Peyer's patch (tissue), 4 donors: ENCODE measurements at places on chromosomes 13 and 19. TPM values are rescaled to one million over a fixed set of nuclear protein-coding genes. Genes with fewer than 3 reads are reported as not detected.

DNA sequence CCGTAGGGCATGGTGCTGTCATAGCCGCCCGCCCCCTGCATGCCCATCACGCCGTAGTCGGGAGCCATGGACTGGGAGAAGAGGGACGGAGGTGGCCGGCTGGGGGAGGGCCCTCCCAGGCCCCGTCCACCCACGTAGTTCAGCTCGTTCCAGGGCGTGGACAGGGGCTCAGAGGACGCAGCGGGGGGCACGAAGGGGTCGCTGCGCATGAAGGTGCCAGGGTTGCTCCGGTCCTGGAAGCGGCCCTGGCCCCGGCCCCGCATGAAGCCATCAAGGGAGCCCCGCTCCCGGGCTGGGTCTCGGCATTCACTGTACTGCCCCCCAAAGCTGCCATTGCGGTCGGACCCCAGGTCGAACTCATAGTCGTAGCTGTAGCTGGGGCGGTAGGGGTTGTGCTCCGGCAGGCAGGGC, 6.7 kb downstream of the AKAP8 start:
- no peak overlapping the region for H3K27ac ChIP-seq
- H3K27me3 ChIP-seq, result no peaks in the 10 kb centered on the region
- no peak overlapping the region for H3K4me3 ChIP-seq

OR10H2 gene
- total RNA-seq, result not detected

DNA sequence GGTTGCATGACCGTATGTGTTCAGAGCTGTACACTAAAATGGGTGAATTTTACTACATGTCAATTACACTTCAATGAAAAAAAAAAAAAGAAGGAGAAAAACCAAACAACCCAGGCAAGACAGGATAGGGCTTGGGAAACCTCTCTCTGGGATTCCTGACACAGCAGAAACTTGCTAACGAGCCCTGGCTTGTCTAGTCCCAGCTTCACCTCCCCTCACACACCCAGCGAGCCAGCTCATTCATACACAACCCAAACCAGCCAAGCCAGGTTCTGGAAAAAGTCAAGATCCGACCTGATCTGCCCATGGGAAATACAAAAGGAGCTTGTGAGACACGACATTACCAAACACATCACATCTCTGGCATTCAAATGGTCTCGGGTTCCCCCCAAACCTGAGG, 3.7 kb upstream of the TECR start:
- H3K27me3 ChIP-seq, result no peaks in the 10 kb centered on the region
- DNase-seq, result no peak
- no peak overlapping the region for H3K27ac ChIP-seq
- peaks cover 7% of the 10 kb centered on the region for H3K4me1 ChIP-seq
- no peaks in the 10 kb centered on the region for H3K36me3 ChIP-seq
- no peak overlapping the region for H3K4me3 ChIP-seq

GRCh38 chr13:58999851-59000250, 1163.9 kb downstream of the DIAPH3 start:
- H3K27me3 ChIP-seq, result no peaks in the 10 kb centered on the region
- no peak overlapping the region for H3K27ac ChIP-seq
- H3K36me3 ChIP-seq, result no peaks in the 10 kb centered on the region
- no peaks in the 10 kb centered on the region for H3K4me1 ChIP-seq

DNA sequence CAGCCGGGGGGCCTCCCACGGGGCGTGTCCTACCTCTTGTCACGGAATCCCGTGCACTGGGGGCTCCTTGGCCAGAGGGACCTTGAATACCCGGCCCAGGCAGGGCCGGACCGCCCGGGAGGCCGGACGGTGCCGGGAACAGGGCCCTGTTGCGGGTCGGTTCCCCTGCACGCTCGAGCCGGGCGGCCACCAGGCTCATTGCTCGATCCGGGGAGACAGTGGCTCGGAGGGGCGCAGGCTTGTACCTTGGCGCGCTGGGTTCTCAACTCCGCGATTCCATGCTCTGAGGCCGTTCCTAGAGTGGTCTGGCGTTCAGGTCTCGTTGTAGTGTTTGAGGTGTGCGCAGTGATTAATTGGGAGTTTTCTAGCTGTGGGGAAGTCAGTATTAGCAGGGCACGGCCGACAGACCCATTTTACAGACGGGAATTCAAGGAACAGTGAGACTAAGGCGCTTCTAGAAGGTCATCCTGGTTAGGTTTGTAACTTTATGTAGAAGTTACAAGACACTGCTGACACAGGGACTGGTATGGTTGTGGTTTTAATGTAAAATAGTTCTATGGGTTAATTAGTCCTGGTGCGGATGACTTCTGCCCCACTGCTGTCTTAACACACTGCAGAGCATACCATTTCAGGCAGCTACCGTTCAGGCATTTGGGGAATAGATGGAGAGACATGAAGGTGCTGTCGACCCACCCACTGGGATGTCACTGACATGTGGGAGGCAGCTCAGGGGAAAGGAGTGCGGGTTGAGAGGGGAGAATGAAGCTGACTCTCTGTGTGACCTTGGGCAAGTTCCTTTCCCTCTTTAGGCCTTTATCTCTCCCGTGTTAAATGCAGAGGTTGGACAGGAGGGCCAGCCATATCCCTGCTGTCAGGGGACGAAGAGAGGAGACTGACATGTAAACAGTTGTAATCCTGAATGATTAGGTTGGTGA, 592 bp downstream of the CLPTM1 start:
- DNase-seq, result no peak
- H3K27ac ChIP-seq, result peak overlapping the region; percentile 92
- peaks cover 12% of the 10 kb centered on the region for H3K4me1 ChIP-seq
- H3K4me3 ChIP-seq, result peak overlapping the region; percentile 99

NKG7 gene
- total RNA-seq, result 1.2 TPM

KASH5 gene
- total RNA-seq, result not detected

GRCh38 chr13:74633734-74634133, 499.5 kb upstream of the KLF12 start:
- no peak for DNase-seq
- H3K36me3 ChIP-seq, result no peaks in the 10 kb centered on the region
- H3K27ac ChIP-seq, result no peak overlapping the region

- H3K27ac ChIP-seq, result no peak overlapping the region
- H3K27me3 ChIP-seq, result no peaks in the 10 kb centered on the region
- H3K4me3 ChIP-seq, result no peak overlapping the region
- no peak for DNase-seq
Measured at GRCh38 chr13:55788548-55788947, 1352.2 kb upstream of the PRR20A start.

GRCh38 chr19:51687791-51688670, 5.1 kb upstream of the SPACA6 start:
- peak overlapping the region; percentile 59 for H3K4me3 ChIP-seq
- H3K4me1 ChIP-seq, result no peaks in the 10 kb centered on the region

MBD3L5 gene
- not detected for total RNA-seq

GRCh38 chr19:46000491-46001246, 5.4 kb downstream of the CCDC61 start:
- peak overlapping the region; percentile 20 for H3K4me3 ChIP-seq
- H3K27me3 ChIP-seq, result no peaks in the 10 kb centered on the region
- peaks cover 17% of the 10 kb centered on the region for H3K4me1 ChIP-seq
- DNase-seq, result peak; percentile 74
- no peak overlapping the region for H3K27ac ChIP-seq
- H3K36me3 ChIP-seq, result no peaks in the 10 kb centered on the region

GRCh38 chr13:73704587-73704986, 429.6 kb downstream of the KLF12 start:
- H3K27ac ChIP-seq, result no peak overlapping the region
- H3K4me3 ChIP-seq, result no peak overlapping the region
- no peak for DNase-seq
- no peaks in the 10 kb centered on the region for H3K4me1 ChIP-seq
- H3K27me3 ChIP-seq, result no peaks in the 10 kb centered on the region

DNA sequence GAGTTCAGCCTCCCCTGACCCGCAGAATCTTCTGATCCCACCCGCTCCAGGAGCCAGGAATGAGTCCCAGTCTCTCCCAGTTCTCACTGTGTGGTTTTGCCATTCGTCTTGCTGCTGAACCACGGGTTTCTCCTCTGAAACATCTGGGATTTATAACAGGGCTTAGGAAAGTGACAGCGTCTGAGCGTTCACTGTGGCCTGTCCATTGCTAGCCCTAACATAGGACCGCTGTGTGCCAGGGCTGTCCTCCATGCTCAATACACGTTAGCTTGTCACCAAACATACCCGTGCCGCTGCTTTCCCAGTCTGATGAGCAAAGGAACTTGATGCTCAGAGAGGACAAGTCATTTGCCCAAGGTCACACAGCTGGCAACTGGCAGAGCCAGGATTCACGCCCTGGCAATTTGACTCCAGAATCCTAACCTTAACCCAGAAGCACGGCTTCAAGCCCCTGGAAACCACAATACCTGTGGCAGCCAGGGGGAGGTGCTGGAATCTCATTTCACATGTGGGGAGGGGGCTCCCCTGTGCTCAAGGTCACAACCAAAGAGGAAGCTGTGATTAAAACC, 1.1 kb upstream of the APOE start:
- no peak overlapping the region for H3K27ac ChIP-seq
- peaks cover 28% of the 10 kb centered on the region for H3K36me3 ChIP-seq
- no peaks in the 10 kb centered on the region for H3K27me3 ChIP-seq
- H3K4me1 ChIP-seq, result no peaks in the 10 kb centered on the region
- DNase-seq, result no peak
- H3K4me3 ChIP-seq, result no peak overlapping the region

- DNase-seq, result peak; percentile 47
- H3K27me3 ChIP-seq, result no peaks in the 10 kb centered on the region
- no peak overlapping the region for H3K27ac ChIP-seq
- no peaks in the 10 kb centered on the region for H3K4me1 ChIP-seq
- peak overlapping the region; percentile 24 for H3K4me3 ChIP-seq
Measured at GRCh38 chr19:50341091-50341564, 12.0 kb upstream of the KCNC3 start.

- no peaks in the 10 kb centered on the region for H3K27me3 ChIP-seq
- no peak overlapping the region for H3K4me3 ChIP-seq
- no peak overlapping the region for H3K27ac ChIP-seq
- no peaks in the 10 kb centered on the region for H3K36me3 ChIP-seq
- no peak for DNase-seq
Measured at GRCh38 chr19:48671446-48671995, 1.3 kb downstream of the NTN5 start.

DNA sequence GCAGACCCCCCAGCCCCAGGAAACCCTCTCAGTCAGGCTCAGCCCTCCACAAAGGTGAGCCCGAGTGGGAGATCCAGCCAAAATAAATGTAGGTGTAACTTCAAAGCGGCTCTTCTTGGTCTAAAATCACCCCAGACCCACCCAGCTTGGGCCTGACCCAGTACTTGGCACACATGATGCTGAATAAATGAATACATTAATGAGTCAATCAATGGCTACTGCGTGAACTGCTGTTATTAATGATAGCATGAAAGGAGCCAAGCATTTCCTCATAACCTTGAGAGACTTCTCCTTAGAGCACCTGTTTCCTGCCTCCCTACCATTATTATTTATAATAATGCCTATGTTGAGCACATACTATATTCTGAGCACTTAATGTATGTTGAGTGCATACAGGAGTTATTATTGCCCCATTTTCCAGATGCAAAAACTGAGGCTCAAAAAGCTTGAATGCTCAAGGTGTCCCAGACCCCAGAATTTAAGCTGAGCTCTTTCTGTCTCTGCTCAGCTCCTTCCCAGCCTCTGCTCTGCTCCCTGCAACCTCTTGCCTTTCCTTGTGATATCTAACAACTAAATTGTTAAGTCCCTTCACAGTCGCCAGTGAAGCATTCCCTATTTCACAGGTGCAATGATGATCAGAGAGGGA, 4.3 kb downstream of the NOTCH3 start:
- H3K36me3 ChIP-seq, result no peaks in the 10 kb centered on the region
- H3K27me3 ChIP-seq, result peaks cover 8% of the 10 kb centered on the region
- no peaks in the 10 kb centered on the region for H3K4me1 ChIP-seq

GRCh38 chr19:3984584-3984907, 717 bp downstream of the EEF2 start:
- H3K36me3 ChIP-seq, result no peaks in the 10 kb centered on the region
- H3K27me3 ChIP-seq, result no peaks in the 10 kb centered on the region
- peak overlapping the region; percentile 98 for H3K27ac ChIP-seq

GRCh38 chr19:1574354-1575136, 6.4 kb upstream of the MEX3D start:
- H3K27ac ChIP-seq, result no peak overlapping the region
- no peak overlapping the region for H3K4me3 ChIP-seq
- peaks cover 23% of the 10 kb centered on the region for H3K36me3 ChIP-seq
- no peaks in the 10 kb centered on the region for H3K4me1 ChIP-seq
- no peak for DNase-seq
- no peaks in the 10 kb centered on the region for H3K27me3 ChIP-seq

DNA sequence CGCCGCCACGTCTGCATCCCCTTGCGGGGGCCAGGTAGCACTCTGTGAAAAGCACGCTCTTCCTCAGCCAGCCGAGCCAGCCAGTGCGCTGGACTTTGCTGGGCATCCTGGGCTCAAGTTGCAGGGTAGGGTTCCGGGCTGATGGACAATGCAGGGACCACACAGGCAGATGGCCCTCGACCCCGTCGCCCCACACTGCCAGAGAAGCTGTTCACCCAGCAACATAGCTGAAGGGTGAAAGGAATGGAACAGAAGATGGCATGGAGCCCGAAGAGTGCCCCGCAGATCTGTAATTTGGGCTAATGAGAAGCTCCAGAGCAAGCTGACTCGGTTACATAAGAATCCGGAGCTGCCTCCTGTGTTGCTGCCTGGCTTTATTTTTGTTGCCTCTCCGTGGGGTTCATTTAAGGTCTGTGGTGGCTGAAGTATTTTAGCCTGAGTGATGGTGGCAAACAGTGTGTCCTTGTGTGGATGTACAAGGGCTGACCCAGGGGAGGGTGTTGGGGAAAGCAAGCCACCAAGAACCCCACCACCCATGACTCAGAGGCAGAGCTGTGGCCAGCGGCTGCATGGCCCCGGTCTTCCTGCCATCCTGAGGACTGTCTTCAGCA, 105.8 kb downstream of the SOX1 start:
- no peak overlapping the region for H3K27ac ChIP-seq
- H3K4me1 ChIP-seq, result no peaks in the 10 kb centered on the region
- H3K36me3 ChIP-seq, result no peaks in the 10 kb centered on the region
- no peak for DNase-seq
- H3K27me3 ChIP-seq, result no peaks in the 10 kb centered on the region

GRCh38 chr13:23427881-23428528, 5.5 kb downstream of the SACS start:
- no peaks in the 10 kb centered on the region for H3K36me3 ChIP-seq
- no peak for DNase-seq
- no peak overlapping the region for H3K4me3 ChIP-seq
- no peaks in the 10 kb centered on the region for H3K27me3 ChIP-seq
- H3K27ac ChIP-seq, result no peak overlapping the region

ODAD3 gene
- total RNA-seq, result not detected

GRCh38 chr19:55640043-55640576, 692 bp upstream of the ZNF580 start:
- H3K36me3 ChIP-seq, result peaks cover 12% of the 10 kb centered on the region
- H3K27ac ChIP-seq, result peak overlapping the region; percentile 97
- DNase-seq, result peak; percentile 76
- no peaks in the 10 kb centered on the region for H3K27me3 ChIP-seq
- peak overlapping the region; percentile 92 for H3K4me3 ChIP-seq
- peaks cover 9% of the 10 kb centered on the region for H3K4me1 ChIP-seq
